CD4-positive, alpha-beta T cell treated with Interleukin-17A for 1 hour (primary cell): ENCODE measurements at places on chromosomes 1 and 21.

DNA sequence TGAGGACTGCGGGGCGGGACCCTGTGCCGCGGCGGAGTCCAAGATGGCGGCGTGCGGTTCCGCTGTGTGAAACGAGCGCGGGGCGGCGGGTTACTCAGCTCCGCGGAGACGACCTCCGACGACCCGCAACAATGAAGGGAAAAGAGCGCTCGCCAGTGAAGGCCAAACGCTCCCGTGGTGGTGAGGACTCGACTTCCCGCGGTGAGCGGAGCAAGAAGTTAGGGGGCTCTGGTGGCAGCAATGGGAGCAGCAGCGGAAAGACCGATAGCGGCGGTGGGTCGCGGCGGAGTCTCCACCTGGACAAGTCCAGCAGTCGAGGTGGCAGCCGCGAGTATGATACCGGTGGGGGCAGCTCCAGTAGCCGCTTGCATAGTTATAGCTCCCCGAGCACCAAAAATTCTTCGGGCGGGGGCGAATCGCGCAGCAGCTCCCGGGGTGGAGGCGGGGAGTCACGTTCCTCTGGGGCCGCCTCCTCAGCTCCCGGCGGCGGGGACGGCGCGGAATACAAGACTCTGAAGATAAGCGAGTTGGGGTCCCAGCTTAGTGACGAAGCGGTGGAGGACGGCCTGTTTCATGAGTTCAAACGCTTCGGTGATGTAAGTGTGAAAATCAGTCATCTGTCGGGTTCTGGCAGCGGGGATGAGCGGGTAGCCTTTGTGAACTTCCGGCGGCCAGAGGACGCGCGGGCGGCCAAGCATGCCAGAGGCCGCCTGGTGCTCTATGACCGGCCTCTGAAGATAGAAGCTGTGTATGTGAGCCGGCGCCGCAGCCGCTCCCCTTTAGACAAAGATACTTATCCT lies 430 bp downstream of the RBM15 start:
- DNase-seq: peak; percentile 66

DNA sequence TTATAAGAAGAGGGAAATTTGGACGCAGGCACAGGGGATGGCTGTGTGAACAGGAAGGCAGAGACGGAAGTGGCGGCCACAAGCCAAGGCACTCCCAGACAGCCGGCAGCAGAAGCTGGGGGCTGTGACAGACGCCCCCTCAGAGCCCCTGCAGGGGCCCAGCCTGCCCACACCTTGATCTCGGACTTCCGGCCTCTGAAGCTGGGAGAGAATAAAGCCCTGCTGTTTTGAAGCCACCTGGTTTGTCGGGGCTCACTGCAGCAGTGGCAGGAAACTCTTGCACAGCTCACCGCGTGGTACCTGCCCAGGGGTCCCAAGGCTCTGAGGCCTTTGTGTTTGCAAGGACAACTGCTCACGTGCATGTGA lies 13.7 kb downstream of the MEGF6 start:
- DNase-seq: peak; percentile 17

- DNase-seq: peak; percentile 63
These were observed 4.2 kb downstream of the LGR6 start for GRCh38 chr1:202197653-202198365.

DNA sequence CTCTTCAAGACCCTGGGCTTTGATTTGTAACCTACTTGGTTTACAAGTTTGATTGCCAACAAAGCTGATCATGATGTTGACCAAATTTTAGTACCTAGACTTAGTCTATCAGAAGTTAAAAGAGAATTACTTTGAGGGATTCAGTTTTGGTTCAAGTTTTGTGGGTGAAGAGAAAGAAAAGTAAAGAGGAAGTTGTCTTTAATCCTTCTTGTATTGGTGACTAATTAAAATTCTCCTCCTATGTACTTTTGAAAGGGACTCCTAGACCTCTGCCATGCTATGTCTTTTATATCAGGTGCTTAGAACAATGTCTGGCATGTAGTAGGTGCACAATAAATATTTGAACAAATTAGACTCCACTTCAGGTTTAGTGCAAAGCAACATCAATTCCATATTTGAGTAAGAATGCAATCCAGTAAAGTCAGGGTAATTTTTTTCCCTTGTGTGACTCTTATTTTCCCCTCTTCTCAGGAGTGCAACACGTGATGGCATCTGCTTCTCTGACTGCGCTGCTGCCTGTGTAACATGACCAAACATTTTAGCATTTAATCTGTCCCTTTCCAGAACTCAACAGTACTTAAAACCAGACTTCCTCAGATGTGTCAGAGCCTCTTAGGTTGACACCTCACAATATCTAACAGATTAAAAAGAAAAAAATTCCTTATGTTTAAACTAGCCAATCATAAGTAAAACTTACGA lies 41.1 kb upstream of the KCNQ4 start:
- DNase-seq: no peak

GRCh38 chr21:38661197-38661871 lies 144.4 kb upstream of the ETS2 start:
- DNase-seq: no peak

GRCh38 chr21:41406340-41406739 lies 19.7 kb upstream of the MX1 start:
- DNase-seq: no peak

DNA sequence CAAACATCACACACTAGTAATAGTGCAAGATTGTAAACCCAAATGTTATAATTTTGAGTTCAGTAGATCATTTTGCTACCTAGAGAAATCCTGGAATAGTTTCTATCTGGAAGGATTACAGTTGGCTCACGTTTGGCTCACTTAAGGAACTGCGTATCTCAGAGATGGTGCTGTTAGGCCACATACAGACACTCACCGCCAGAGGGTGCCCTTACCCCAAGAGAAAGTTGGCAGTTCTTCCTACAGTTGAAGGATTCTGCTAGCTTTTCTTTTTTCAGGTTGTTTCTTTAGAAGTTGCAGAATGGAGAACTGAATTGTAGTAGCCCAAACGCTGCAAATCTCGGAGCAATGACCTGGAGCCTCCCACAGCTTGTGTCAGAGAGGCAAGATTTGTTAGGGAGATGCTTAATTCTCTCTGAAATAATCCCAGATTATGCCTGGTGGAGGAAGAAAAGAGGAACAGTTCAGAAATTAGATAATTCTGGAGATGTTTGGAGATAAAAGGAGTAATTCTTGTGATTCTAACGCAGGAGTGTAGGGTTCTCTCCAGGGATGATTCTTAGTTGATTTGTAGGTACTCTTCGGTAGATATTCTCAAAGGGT lies 87.9 kb upstream of the PAPPA2 start:
- DNase-seq: peak; percentile 44

DNA sequence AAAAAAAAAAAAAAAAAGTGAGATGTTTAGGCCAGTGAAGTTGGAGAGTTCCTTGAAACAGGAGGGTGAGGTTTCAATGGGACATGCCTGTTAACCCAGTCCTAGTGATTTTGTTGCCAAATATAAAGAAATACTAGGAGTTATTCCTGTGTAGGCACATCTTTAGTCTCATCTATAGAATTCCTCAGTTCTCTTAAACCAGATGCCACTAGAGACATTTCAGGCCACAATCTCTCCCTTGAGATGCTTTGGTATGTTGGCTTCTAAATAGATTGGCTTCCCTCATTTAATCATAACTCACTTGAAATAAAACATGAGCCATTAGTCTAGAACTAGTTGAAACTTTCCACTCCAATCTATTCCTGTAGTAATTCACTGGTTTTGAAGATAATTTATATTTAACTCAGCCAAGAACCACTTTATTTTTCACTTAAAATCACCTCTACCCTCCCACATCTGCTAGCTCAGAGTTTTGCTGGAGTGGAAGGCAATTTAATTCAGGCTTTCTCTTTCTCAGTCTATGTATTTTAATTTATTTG lies 29.8 kb downstream of the GPR137B start:
- no peak for DNase-seq
